Sigmoid colon (tissue), 7 donors: ENCODE measurements at places on chromosomes 2 and 18. TPM values are rescaled to one million over a fixed set of nuclear protein-coding genes. Genes with fewer than 3 reads are reported as not detected.

Gene NOP58
- total RNA-seq, result 41.3 TPM

Gene GKN2
- total RNA-seq, result not detected

DNA sequence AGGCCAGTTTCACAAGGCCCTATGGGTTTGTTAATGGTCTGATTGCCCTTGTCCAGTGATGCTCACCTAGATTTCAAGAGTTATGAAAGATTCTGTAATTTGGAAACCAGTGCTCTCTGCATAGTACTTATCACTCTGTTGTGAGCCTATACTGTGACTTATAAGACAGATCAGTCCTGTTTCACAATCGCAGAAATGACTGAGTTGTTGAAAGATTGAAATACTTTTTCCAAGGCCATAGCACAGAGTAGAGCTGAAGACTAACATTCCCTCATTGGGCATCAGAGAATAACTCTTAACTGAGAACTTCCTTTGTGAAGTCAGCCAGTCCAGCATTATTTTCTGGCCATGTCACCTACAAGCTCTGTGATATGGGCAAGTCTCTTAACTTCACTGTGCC, 44.0 kb downstream of the CCDC85A start:
- no peak for DNase-seq

DNA sequence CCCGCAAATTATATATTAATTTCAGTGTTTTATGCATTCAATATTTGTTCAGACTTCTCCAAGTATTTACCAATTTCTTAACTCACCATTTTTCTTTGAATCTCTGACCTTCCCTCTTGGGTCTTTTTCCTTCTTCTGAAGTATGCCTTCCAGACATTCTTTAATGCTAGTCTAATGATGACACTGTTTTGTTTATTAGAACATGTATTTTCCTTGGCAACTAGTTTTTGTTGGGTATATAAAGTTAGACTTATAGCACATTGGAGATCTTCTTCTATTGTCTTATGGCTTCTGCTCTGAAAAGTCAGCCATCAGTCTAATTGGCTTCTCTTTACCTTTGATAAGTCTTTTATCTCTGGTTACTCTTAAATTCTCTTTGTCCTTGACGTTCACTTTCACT, 423.2 kb upstream of the NRP2 start:
- DNase-seq, result no peak

- DNase-seq, result peak; percentile 79
These were observed 92.7 kb upstream of the PARD3B start for GRCh38 chr2:204452464-204453023.

DNA sequence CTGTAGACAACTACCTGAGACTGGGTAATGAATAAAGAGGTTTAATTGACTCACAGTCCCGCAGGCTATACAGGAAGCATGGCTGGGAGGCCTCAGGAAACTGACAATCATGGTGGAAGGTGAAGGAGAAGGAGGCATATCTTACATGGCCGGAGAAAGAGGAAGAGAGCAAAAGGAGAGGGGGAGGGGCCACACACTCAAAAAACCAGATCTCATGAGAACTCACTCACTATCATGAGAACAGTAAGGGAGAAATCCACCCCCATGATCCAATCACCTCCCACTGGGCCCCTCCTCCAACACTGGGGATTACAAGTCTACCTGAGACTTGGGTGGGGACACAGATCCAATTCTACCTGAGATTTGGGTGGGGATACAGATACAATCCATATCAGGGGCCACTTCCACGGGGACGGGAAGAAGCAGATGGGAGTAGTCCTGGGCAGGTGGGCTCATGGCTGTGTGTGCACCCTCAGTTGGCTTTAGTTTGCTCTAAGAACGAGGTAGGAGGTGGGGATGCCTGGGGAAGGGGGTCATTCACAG, 9.9 kb downstream of the MAB21L4 start:
- DNase-seq, result no peak

GRCh38 chr2:129499747-129500146, 479.7 kb upstream of the RAB6C start:
- DNase-seq, result no peak
